T-helper 17 cell (primary cell): ENCODE measurements at places on chromosomes 3 and 15.
A peak's percentile ranks its signal among the peaks of the same experiment; 100 is the strongest.

DNA sequence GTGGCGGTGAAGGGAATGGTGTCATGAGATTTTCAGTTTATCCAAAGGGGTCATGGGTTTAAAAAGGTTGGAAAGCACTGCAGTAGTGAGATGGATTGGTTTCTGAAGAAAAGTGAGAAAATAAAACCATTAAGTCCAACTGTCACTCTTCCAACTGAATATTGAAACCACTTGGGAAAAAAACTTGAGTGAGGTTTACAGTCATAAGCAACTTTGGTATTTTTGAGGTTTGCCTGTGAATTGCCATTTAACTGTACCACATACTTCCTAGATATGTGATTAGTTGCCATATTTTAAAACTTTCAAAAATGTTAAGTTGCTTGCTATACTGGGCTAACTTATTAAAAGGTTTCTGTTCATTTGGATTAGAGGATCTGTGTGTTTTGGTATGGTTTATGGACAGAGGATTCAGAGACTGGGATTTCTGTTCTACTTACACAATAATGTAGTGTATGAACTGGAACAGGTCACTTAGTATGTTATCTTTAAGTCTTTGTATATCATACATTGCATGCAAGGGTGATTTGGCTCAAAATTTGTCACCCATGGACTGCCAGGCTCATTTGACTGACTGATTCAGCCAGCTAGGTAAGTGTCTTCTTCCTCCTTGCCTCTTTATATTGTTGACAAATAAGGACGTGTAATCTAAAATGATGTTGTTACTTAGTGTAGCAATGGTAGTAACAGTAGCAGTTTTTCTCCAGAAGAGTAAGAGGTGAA, 201.4 kb upstream of the EOMES start:
- DNase-seq = no peak

- no peak for DNase-seq
Observed at GRCh38 chr15:73936588-73937290, 10.5 kb downstream of the LOXL1 start.

- no peak for DNase-seq
Observed at GRCh38 chr3:188663839-188664238, 507.9 kb upstream of the TPRG1 start.

GRCh38 chr3:187264021-187264420, 27.5 kb downstream of the MASP1 start:
- no peak for DNase-seq

DNA sequence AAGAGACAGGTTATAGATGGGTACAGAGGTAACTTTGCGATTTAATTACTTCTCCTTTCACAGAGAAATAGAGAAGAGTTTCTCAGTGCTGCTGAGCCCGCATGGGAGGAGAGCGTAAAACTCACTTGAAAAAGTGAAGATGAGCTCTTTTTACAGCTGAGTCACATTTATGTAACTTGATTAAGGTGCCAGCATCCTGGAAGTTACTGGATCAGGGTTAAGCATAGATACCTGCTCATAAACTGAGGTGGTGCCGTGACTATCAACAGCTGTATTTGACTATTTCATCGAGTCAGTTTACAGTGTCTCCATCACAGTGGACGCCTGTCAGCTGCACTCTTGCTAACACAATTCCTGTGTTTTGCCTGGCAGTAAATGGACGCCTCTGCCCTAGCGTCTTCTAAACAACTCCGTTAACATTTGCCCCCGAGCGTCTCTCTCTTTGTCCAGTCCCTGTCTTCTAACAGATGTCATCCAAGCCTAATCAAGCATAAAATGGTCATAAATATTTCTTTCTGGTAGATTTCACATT, 414.6 kb downstream of the FOXP1 start:
- DNase-seq = no peak

GRCh38 chr3:13164893-13165492, 91.8 kb upstream of the IQSEC1 start:
- no peak for DNase-seq

DNA sequence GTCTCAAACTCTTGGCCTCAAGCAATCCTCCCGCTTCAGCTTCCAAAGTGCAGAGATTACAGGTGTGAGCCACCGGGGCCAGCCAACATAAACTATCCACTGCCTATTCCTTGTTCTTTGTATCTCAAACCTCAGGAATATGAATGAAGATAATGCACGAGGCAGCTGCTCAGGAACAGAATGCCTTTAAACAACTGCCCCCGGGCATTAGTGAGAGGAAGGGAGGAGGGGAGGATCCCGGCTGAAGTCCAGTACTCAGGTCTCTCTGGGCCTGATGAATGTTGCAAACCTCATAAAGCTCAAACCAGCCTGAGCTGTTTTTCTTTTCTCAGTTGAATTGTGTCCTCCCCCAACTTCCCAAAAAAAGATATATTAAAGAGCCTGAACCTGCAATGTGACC, 26.9 kb upstream of the MTMR14 start:
- no peak for DNase-seq

DNA sequence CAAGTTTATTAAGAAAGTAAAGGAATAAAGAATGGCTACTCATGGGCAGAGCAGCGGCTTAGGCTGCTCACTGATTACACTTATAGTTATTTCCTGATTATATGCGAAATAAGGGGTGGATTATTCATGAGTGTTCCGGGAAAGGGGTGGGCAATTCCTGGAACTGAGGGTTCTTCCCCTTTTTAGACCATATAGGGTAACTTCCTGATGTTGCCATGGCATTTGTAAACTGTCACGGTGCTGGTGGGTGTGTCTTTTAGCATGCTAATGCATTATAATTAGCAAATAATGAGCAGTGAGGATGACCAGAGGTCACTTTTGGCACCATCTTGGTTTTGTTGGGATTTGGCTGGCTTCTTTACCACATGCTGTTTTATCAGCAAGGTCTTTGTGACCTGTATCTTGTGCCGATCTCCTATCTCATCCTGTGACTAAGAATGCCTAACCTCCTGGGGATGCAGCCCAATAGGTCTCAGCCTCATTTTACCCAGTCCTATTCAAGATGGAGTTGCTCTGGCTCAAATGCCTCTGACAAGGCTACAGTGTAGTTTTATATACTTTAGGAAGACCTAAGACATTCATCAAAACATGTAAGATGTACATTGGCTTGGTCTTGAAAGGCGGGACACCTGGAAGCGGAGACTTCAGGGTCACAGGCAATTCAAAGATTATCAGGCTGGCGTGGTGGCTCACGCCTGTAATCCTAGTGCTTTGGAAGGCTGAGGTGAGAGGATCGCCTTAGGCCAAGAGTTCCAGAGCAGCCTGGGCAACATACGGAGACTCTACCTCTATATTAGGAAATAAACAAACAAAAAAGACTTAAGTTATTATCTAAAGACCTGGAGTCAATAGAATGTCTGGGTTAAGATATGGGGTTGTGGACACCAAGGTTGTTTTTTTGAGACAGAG, 3.2 kb upstream of the BLOC1S6 start:
- no peak for DNase-seq

DNA sequence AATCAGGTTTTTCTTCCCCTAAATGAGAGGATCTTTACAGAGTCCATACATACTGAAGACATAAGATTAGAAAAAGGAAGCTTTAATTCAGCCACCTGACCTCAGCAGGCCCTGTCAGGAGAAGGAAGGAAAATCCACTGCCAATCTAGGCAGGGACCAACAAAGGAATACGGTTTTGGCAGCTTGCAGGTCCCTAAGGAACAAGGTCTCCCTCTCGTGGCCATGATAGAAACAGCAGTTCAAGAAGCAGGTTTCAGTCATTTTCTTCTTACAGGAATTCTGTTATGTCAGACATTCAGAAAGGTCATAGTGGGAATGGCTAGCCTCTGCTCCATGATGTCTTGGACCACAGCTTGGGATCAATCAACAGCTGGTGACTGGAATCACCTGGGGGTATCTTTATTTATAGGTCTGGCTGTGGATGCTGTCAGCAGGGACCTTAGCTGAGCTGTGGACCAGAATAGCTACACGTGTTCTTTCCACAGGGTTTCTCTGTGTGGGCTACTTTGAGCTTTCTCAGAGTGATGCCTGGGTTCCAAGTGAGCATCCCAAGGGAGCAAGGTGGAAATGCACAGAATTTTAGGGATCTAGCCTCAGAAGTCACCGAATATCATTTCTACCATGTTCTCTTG, 9.4 kb upstream of the CMSS1 start:
- DNase-seq = no peak

- DNase-seq = no peak
Observed at GRCh38 chr3:55716611-55717225, 229.6 kb upstream of the WNT5A start.

- no peak for DNase-seq
Observed at GRCh38 chr15:82820128-82820527, 10.7 kb downstream of the WHAMM start.

- DNase-seq = no peak
Observed at GRCh38 chr15:35290301-35290721, 205.2 kb upstream of the NANOGP8 start.

GRCh38 chr3:38649500-38650247, at the start of gene SCN5A:
Gene SCN5A, minus strand, starts transcription at chr3:38649687. Its CDS starts 16,380 bp downstream, at chr3:38633307.
- peak; percentile 52 for DNase-seq

GRCh38 chr3:11953350-11953749, 50.8 kb upstream of the SYN2 start:
- no peak for DNase-seq

DNA sequence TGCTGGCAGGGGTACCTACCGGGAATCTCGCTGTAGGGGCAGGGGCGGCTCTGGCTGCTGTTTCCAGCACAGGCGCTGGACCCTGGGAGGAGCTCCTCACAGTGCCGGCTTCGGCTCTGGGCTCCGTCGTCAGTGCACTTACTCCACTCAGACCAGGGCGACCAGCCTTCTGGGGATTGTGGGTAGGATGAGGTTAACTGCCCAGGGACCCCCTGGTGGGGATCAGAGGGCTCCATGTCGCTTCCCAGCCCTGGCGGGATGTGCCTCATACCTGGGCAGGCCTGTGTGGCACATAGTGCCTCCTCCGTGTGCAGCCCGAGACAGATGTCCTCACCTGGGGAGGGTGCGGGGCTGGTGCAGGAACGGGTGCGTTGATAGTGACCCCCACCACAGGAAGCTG, 115.7 kb downstream of the SEMA5B start:
- no peak for DNase-seq

- no peak for DNase-seq
Observed at GRCh38 chr3:29227307-29227706, 53.6 kb upstream of the RBMS3 start.

DNA sequence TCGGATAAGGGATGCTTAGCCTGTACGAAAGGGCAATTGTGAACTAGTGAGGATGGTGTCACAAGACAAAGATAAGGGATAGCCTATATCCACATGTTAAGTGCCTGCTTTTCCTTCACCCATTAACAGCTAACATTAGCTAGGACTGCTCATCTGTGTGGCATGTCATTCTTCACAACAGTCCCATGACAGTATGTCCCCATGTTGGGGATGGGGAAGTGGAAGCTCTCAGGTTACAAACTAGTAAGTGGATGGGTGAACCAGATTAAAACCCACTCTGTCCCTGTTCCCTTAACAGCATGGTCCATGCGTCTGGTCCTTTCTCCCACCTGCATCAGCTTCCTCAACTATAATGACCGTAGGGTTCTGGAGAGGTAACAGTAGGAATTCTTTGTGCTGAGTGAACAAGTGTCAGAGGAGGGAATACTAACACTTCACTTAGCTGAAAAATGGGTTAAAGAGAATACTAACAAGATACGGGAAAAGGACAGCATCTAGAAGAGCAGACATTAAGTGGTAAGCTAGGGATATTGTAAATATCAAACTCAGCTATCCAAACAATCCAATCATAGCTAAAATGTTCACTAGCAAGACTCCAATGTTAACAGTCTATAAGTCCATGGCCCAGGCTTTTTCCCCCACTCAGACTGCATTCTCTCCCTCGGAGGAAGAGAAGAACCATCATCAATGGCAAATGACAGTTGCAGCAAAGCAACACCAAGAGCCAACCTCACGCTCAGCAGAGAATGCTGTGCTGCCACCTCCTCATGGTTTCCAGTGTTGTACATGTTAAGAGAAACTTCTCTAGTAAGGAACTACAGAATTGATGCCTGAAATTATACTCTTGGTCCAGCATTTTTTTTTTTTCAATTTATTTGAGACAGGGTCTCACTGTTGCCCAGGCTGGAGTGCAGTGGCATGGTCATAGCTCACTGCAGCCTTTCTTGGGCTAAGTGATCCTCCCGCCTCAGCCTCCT, 5.0 kb downstream of the RPLP1 start:
- no peak for DNase-seq

DNA sequence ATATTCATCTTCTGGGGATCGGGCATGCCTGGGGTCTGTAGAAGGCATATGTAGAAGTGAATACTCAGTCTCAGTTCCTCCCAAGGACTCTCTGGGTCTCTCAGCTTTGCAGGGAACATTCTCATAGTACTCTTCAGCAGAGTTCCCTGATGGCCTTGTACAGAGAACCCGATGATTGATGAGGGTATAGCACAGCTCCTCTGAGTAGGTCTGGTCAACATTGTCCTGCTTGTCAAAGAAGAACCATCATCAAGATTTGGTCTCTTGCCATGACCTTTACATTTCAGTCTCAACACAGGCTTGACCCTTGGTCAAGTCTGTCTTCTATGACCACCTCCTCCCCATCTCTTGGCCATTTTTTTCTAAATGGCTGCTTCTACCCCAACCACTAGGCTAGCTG, 9.5 kb downstream of the GCSAM start:
- DNase-seq = no peak

DNA sequence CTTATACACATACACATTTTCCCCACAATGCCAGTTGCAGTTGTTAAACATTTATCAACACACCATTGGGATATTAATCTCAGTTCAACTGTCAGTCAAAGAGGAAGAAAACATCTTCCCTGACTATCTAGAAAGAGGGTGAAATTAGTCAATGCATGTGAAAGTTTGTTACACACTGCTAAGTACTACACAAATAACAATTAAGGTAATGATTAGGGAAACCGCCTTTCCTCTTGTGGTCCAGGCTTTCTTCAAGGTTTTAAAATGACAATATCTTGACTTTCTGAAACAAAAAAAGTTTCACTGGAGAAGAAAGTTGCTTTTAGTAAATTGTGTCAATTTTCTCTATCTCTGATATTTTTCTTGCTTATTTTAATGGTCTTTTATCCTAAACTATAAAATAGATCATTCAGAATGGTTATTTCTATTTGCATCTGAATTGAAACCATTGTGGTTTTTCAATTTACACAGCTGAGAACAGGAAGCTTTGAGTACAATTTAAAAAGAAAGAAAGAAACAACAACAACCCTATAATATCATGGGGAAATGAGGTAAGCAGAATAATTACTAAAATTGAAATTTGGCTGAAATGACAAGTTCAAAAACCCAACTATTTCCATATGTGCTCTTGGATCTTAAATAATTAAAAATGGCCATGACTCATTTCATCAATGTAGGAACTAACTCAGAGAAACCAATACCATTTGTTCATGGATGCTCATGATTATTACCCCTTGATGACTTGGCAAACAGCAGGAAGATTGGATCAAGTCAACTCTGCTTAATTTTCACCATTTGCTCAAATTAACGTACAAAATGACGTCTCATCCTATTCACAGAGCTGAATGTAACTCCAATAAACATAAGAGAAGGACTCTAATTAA, 31.7 kb downstream of the GPR149 start:
- DNase-seq = no peak

GRCh38 chr15:66276546-66276945, 16.8 kb upstream of the DIS3L start:
- DNase-seq = no peak

- DNase-seq = no peak
Observed at GRCh38 chr15:52362497-52362896, 66.9 kb upstream of the MYO5C start.

- no peak for DNase-seq
Observed at GRCh38 chr15:56732135-56732885, 999 bp downstream of the ZNF280D start.
